ENCODE measurements at places on chromosomes 7 and 10.

GRCh38 chr7:143003393-143004051, 23.4 kb downstream of the OR9A2 start:
- DNase-seq: peak; percentile 42

GRCh38 chr7:106169821-106170610, 57.9 kb upstream of the SYPL1 start:
- no peak for DNase-seq

DNA sequence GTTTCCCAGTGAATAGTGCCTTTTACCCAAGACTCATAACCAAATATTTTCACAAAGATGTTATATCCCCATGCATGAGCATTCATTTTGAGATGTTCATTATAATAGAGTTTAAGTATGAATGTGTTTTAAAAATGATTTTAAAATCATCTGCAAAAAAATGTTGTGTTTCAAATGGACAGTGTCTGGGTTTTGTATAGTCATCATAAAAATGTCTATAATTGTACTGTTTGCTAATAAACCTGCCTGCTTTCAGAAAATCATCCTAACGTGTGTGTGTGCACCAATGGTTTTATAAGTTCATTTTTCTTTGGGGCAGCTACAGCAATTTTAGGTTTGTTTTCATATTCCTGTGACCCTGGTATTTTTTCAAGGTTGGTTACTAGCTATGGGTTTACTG, 63.2 kb downstream of the INSYN2A start:
- no peak for DNase-seq

- no peak for DNase-seq
These were observed 10.9 kb upstream of the NKX6-2 start for GRCh38 chr10:132796846-132797245.

- no peak for DNase-seq
These were observed 4.0 kb upstream of the SVOPL start for GRCh38 chr7:138705167-138705566.

DNA sequence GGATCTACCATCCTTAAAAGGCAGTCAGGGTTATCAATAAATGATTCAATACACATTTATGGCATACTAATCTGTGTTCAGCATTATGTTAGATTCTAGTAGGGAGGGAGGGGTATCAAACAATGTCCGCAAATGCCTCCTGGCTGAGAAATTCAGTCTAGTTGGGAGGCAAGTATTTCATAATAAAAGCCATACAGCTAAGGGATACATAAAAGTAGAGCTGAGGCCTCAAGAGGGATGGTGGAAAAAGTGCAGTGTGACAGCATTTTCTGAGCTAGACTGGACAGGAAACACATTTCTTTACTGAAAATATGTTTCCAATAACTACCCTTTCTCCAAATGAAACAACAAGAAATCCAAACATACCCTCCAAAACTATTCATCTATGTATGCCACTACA, 152.8 kb upstream of the LRRN3 start:
- DNase-seq: no peak

DNA sequence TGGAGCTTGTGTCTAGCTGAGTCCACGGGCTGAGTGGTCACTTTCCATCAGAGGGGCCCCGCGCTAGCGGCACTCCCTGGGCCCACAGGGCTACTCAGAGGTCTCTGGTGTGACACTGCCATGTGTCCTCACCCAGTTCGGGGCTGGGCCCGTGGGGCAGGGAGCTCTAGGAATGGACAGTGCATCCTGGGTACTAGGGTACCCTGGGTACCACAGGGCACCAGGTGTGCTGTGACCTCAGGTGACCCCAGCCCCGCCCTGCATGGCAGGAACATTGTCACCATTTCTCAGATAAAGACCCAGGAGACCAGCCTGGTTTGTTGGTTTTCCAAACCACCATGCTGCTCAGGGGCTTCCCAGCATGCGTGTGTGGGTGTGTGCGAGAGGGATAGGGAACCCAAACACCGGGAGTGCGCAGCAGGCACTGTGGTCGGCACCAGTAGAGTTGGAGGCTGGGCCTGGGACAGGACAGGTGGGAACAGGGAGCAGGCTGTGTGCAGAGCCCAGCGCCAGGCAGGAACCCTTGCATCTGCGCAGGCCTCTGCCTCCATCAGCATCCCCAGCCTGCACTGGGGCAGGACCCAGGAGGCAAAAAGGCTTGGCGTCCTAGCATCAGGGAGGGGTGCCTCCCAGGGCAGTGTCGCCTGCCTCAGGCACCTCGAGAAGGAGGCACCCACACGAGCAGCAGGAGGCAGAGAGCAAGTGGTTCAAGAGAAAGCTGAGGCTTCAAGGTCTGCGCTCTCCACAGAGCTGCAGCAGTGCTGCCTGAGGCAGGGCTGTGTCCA, 19.4 kb upstream of the CSGALNACT2 start:
- no peak for DNase-seq

GRCh38 chr7:40599836-40600235, 465.0 kb downstream of the SUGCT start:
- no peak for DNase-seq

- DNase-seq: peak; percentile 32
These were observed 692.6 kb downstream of the ZWINT start for GRCh38 chr10:55668326-55668922.

GRCh38 chr7:12610899-12611298, 40.4 kb downstream of the SCIN start:
- no peak for DNase-seq

- no peak for DNase-seq
These were observed 77.2 kb downstream of the FAM204A start for GRCh38 chr10:118264838-118265470.

DNA sequence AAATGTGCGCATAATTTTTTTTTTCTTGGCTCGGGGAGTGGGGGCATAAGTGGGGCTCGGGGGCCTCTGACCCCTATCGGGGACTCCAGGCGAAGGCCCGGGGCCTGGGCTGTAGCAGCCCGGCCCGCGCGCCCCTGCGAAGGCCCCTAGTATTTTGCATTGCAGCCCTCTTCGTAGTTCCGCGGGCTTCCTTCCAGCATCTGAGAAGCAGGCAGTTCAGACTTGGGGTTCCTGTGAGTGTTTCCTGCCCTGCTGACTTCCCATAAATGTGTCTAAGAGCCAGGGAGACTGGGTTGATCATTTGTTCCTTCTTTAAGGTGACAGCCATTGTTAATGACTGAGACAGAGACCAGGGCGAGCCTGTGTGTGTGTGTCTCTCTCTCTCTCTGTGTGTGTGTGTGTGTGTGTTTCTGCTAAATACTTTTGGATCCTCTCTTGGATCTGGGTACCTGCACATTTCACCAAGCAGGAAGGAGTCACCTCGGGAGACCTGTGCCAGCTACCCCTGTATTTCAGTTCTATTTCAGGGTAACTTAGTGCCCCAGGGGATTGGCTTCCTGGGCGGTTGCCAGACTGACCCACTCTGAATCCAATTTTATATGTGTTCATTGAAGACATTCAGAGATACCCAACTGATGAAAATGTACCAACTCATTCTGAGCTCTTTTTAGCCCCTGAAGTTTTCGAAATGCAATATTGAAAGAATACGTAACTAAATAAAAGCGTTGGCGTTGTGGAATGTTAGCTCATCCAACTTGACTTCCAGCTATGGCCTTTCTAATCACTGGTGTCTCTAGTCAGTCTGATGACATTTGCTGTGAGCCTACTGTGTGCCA, 805 bp downstream of the MSRB2 start:
- peak; percentile 4 for DNase-seq

DNA sequence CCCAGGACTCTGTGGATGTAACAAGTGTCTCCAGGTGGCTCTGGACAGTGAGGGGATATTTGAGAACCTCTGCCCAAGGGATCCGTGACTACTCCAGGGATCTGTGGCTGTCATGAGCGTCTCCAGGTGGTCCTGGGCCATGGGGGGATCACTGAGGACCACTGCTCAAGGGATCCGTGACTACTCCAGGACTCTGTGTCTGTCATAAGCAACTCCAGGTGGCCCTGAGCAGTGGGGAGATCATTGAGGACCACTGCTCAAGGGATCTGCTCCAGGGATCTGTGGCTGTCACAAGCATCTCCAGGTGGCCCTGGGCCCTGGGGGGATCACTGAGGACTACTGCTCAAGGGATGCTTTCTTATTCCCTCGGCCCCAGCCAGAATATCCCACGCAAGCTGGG, 133.2 kb upstream of the ADARB2 start:
- DNase-seq: no peak

- DNase-seq: peak; percentile 62
These were observed 36.6 kb upstream of the AGR3 start for GRCh38 chr7:16918288-16918895.

- no peak for DNase-seq
These were observed 951.0 kb downstream of the LRMDA start for GRCh38 chr10:76382381-76382851.

DNA sequence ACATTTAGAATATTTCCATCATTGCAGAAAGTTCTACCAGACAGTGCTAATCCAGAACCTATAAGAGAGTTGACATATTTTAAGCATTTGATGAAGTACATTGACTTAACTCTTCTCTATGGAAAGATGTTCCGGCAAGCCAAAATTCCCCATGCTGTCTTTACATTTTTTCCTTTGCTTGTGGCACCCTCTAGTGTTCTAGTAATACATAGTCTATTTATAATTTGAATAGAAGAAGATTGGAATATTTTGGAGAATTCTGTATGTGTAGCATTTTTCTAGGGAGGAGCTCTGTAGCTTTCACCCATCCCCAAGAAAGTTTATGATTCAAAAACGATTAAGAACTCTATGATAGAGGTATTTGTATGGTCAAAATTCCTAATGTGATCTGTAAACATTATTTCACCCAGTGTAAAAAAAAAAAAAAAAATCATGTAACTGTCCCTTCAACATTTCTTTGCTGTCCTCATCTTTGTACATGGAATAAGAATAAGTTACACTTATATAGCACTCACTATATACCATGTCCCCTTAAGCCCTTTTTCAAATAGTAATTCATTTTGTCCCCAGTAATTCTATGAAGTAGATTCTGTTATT, 33.2 kb downstream of the NRF1 start:
- DNase-seq: no peak

DNA sequence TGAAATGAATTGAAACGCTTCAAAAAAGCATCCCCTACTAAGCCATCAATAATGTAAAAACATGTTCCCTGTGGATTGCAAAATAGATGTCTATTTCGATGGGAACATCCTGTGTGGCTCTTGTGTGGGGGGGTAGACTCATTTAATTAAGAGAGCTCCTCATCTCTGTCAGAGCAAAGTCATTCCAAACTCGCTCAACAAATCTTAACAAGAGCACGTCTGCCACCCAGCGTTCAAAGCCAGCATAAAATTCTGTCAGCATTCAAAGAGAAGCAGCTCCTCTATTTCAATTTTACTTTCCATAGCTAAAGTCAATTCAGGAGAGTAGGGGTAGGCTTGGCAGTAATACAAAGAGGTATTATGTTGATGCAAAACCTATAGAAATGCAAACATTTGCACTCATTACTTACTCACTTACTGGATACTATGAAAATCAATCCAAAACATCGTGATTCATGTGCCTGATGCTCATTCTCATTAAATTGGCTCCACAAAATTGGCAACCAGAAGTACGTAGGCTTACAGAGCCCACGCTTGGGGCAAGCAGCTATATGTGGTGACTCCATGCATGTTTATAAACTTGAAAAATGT, 114.9 kb downstream of the IPMK start:
- DNase-seq: peak; percentile 84

DNA sequence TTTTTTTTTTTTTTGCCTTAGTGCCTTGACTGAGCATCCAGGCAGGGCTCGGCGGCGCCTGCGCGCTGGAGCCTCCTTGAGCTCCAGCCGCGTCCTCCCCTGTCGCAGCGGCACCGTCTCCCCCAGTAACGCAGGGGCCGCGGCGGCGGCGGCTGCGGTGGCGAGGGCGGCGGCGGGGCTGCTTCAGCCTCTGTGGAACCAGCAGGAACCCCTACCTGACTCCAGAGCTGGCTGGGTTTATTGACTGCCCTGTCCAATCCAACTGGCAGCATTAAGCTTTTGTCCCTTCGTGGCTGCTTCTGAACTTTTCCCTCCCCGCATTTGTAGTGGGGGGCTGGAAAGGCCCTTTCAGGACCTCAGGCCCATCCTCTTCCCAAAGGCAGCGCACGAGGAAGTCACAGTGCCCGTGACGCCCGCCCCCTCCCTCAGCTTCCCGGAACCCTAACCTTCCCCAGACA, at the start of gene GPR85:
TSS of gene GPR85 (minus strand) at position 397 of the 458 bp plus-strand sequence. CDS start 2,106 bp downstream, outside the sequence.
- peak; percentile 22 for DNase-seq

GRCh38 chr10:107103174-107104025, 61.1 kb downstream of the SORCS1 start:
- no peak for DNase-seq

- DNase-seq: no peak
These were observed 436.7 kb upstream of the ANKRD30A start for GRCh38 chr10:36688717-36689116.

GRCh38 chr7:127907110-127908040, 123.9 kb downstream of the LRRC4 start:
- DNase-seq: no peak

DNA sequence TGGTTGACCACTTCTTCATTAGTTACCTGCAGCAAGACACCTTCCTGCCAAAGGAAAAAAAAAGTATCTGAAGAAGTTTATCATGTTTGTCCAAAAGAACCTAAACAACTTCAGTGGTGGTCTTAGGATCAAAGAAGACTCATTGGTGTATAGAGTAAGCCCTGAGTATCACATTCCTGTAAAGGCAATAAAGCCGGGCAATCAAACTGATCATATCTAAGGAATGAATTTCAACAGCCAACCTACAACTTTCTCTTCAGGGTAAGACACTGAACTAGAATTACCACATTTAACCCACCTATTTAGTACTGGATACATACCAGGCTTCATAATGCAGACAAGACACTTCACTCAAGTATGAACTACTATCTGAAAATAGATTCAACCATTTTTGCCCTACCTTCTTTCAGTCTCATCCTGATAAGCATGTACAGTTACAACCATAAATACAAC, 10.1 kb downstream of the HNRNPA2B1 start:
- no peak for DNase-seq

DNA sequence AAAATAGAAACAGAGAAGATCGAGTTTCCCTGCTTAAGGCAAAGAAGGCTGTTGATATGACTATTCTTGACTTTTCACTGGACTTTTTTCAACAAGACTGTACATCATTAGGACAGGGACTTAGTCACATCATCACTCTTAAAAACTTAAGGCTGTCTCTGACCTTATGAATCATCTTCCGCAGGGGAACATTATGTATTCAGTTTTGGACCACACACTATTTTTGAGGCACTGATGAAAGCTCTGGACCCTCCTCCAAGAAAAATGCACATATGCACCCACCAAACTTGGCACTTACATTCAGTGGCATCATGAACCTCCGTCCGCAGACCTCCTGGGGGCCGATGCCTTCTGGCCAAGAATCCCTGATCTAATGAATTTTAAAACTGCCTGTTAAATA, 96.4 kb downstream of the CALD1 start:
- DNase-seq: no peak

DNA sequence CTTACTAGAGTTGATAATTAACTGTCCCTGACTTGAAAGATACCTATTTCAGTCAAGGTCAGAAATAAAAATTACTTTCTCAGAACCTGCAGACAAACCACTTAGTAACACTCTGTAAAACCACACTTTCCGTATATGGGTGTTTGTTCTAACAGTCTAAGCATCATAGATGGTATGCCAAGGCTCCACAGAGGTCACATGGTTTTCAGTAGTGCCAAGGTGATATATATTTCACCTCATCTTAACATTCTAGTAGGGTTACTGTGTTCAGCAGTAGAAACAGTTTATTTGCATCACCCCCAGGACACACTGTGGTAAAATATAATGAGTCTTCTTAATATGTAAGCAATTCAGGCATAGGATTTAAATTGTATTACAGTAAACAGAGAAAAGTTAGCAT, 61.5 kb downstream of the KCND2 start:
- no peak for DNase-seq

- DNase-seq: peak; percentile 36
These were observed 53.7 kb downstream of the TAF3 start for GRCh38 chr10:7872041-7872442.

GRCh38 chr10:113604572-113604971, 51.7 kb downstream of the HABP2 start:
- DNase-seq: no peak

GRCh38 chr10:19772972-19773371, 43.3 kb upstream of the PLXDC2 start:
- no peak for DNase-seq

All from HAP-1 (cell line).